ENCODE measurements at places on chromosomes 11 and 22. TPM values are rescaled to one million over a fixed set of nuclear protein-coding genes. Genes with fewer than 3 reads are reported as not detected.

GRCh38 chr11:124961972-124962609 lies 8.1 kb downstream of the CCDC15 start:
- no peak overlapping the region for H3K4me3 ChIP-seq
- no peak for DNase-seq
- no peaks in the 10 kb centered on the region for H3K36me3 ChIP-seq
- H3K4me1 ChIP-seq, result no peaks in the 10 kb centered on the region

POTEH gene
- not detected for total RNA-seq

- no peak overlapping the region for H3K4me3 ChIP-seq
- H3K27me3 ChIP-seq, result peaks cover 4% of the 10 kb centered on the region
- DNase-seq, result no peak
- H3K27ac ChIP-seq, result no peak overlapping the region
Measured at GRCh38 chr22:27115816-27116256, 458.4 kb downstream of the MIAT start.

FOLR2 gene
- not detected for total RNA-seq

- no peak for DNase-seq
- H3K27ac ChIP-seq, result no peak overlapping the region
- H3K4me3 ChIP-seq, result no peak overlapping the region
- H3K27me3 ChIP-seq, result no peaks in the 10 kb centered on the region
Measured at GRCh38 chr11:110973401-110973980, 261.3 kb upstream of the ARHGAP20 start.

- H3K27ac ChIP-seq, result no peak overlapping the region
- DNase-seq, result no peak
- H3K27me3 ChIP-seq, result peaks cover 3% of the 10 kb centered on the region
- H3K4me1 ChIP-seq, result no peaks in the 10 kb centered on the region
- H3K36me3 ChIP-seq, result no peaks in the 10 kb centered on the region
Measured at GRCh38 chr22:26857169-26857568, 199.8 kb downstream of the MIAT start.

DNA sequence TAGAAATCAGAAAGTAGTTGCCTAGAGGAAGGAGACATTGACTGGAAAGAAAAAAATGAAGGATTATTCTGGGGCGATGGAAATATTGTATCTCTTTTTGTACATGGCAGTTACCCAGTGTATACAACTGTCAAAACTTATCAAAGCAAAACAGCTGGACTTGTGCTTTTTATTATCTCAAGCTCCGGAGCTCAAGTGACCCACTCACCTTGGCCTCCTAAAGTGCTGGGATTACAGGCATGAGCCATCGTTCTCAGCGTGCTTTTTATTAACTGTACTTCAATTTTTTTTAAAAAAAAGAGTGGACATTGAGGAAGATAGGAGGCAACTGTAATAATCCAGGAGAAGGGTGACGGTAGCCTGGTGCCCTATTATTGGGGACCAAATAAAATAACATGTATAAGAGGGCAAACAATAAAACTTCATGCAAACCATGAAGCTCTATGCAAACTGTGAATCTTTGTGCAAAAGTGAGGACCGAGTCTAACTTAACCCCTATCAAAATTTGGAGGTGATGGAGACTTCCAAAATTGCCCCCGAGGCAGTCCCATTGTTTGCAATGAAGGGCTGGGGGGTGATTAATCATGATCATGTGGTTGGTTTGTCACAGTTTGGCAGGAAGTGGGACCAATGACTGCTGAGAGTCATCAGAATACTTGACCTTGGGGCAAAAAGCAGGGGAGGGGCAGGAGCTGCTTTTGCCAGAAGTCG lies 23.5 kb downstream of the FZD4 start:
- H3K36me3 ChIP-seq, result no peaks in the 10 kb centered on the region
- no peak overlapping the region for H3K4me3 ChIP-seq
- no peak for DNase-seq

DNA sequence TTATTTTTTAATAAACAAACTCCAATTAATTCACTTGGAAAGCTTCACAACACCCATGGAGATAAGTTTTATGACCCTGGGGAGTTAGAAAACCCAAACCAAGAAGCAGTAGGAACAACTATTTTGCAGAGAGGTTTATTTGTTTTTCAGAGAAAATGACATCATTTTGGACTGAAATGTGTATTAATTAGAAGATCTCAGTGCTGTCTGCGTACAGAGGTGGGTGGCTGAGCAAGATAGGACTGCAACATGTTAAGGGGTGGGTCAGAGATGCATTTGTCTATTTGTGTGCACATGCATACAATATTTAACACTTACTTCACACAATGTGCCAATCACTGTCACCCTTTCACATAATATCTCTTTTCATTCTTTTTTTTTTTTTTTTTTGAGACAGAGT lies 1.1 kb downstream of the SCGB1A1 start:
- no peak for DNase-seq
- no peak overlapping the region for H3K4me3 ChIP-seq
- H3K27ac ChIP-seq, result no peak overlapping the region
- H3K4me1 ChIP-seq, result no peaks in the 10 kb centered on the region
- H3K36me3 ChIP-seq, result peaks cover 8% of the 10 kb centered on the region
- peaks cover 2% of the 10 kb centered on the region for H3K27me3 ChIP-seq

DNA sequence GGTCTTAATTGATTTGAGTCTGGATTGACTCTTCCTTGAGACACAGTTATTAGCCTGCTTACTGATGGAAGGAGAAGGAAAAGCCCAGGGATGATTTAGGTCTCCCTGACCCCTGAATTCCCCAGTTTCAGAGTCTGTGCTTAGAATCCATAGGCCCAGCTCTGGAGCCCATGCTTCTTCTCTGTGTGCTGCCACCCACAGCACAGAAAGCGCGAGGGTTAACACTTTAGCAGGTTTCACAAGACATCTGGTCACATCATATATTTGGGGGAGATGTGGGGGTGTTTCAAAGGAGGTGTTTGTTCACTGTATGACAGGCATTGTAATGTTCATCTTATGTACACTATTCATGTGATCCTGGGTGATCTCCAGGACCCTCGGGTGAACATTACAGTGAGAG lies 107.0 kb downstream of the PPP6R3 start:
- H3K27ac ChIP-seq, result peak overlapping the region; percentile 50
- no peak overlapping the region for H3K4me3 ChIP-seq
- no peak for DNase-seq
- no peaks in the 10 kb centered on the region for H3K27me3 ChIP-seq
- H3K4me1 ChIP-seq, result peaks cover 5% of the 10 kb centered on the region
- no peaks in the 10 kb centered on the region for H3K36me3 ChIP-seq

- no peak overlapping the region for H3K4me3 ChIP-seq
- H3K36me3 ChIP-seq, result peaks cover 6% of the 10 kb centered on the region
- H3K4me1 ChIP-seq, result peaks cover 36% of the 10 kb centered on the region
- H3K27ac ChIP-seq, result no peak overlapping the region
Measured at GRCh38 chr11:131498631-131499160, 128.3 kb downstream of the NTM start.

DTX4 gene
- total RNA-seq, result 4.1 TPM

DNA sequence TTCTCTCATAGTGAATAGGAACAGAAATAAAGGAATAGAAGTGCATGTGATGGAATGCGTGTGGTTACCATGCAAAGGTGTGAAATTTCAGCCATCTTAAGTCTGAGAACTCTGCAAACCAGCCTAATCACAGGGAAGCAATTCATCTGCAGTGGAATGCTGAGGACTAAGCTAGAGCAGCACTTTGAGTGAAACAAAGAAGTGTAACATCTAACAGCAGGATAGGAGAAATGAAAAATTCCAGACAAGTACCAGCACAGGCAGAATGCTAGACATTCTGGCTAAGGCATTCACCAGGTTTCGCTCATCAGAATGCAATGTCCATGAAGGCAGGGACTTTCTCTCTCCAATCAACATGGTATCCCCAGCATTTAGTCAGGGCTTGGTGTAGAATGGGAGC lies 41.2 kb upstream of the SLC36A4 start:
- H3K36me3 ChIP-seq, result no peaks in the 10 kb centered on the region
- no peak overlapping the region for H3K27ac ChIP-seq
- H3K4me3 ChIP-seq, result no peak overlapping the region
- H3K4me1 ChIP-seq, result peaks cover 3% of the 10 kb centered on the region

GRCh38 chr11:100619484-100619883 lies 67.6 kb upstream of the ARHGAP42 start:
- no peaks in the 10 kb centered on the region for H3K27me3 ChIP-seq
- H3K4me3 ChIP-seq, result no peak overlapping the region
- H3K36me3 ChIP-seq, result peaks cover 28% of the 10 kb centered on the region
- H3K27ac ChIP-seq, result no peak overlapping the region

PLAAT3 gene
- 43.6 TPM for total RNA-seq

OR6A2 gene
- 0.56 TPM for total RNA-seq

GLYATL1 gene
- 0.42 TPM for total RNA-seq

C11orf54 gene
- 19.5 TPM for total RNA-seq

VPREB3 gene
- total RNA-seq, result not detected

GRCh38 chr22:45211435-45211834 lies 29.3 kb downstream of the KIAA0930 start:
- H3K27me3 ChIP-seq, result peaks cover 9% of the 10 kb centered on the region
- H3K4me3 ChIP-seq, result peak overlapping the region; percentile 38
- no peak for DNase-seq

- no peak for DNase-seq
- H3K4me3 ChIP-seq, result no peak overlapping the region
- H3K36me3 ChIP-seq, result no peaks in the 10 kb centered on the region
Measured at GRCh38 chr11:73048446-73048845, 93.7 kb downstream of the FCHSD2 start.

DNA sequence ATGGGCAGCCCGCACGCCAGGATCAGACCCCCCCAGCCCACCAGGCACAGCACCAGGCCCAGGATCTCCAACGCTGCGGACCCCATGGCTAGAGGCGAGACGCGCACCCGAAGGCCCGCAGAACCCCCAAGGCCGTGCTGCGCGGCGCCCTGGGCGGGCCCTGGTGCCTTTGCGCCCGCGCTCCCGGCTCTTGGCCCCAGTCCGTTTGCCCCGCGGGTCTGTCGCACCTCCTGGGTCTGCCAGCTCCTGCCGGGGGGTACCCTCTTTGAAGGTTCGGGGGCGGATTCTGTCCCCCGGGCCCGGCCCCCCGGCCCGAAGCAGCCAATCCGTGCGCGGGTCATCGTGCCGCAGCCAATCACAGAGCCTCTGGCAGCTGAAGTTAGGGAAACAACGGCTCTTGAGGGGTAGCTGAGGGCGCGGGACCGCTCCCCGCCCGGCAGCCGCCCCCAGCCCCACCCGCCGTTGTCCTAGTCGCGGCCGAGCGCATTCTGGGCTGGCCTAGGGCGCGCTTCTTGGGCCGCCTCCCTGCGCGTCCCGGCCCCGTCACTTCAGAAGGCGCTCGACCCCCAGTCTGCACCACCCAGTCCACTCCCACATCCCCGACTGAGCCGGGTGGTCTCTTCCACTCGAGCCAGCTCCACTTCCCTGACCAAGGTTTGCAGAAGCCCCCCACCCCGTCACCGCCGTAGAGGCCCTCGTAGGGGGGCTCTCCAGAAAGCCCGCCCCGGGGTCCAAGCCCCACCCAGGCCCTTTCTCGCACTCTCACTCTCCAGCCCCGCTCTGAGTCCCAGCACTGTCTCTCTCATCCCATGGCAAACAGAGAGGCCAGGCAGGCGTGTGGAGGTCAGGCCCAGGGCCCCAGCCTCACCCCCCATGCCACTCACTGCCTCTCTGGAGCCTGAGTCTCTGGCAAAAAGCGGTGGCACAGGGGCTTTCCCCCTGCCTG lies at the start of gene CLDN5:
CLDN5 (minus strand) TSS at position 241 of the 946 bp plus-strand sequence; CDS start at position 86, 155 bp downstream.
- H3K27me3 ChIP-seq, result peaks cover 16% of the 10 kb centered on the region
- peak within 1 kb of the TSS; percentile 83 for H3K4me3 ChIP-seq
- DNase-seq, result peak; percentile 51
- H3K36me3 ChIP-seq, result no peaks in the 10 kb centered on the region

- H3K36me3 ChIP-seq, result no peaks in the 10 kb centered on the region
- no peak overlapping the region for H3K4me3 ChIP-seq
- H3K27me3 ChIP-seq, result no peaks in the 10 kb centered on the region
- DNase-seq, result no peak
- no peak overlapping the region for H3K27ac ChIP-seq
Measured at GRCh38 chr11:33027233-33027632, 11.6 kb downstream of the DEPDC7 start.

- H3K27ac ChIP-seq, result peak overlapping the region; percentile 91
- peaks cover 7% of the 10 kb centered on the region for H3K27me3 ChIP-seq
- no peak for DNase-seq
- H3K36me3 ChIP-seq, result peaks cover 4% of the 10 kb centered on the region
- H3K4me1 ChIP-seq, result peaks cover 21% of the 10 kb centered on the region
Measured at GRCh38 chr11:66345316-66345649, 379 bp upstream of the BRMS1 start.

F2 gene
- 0.29 TPM for total RNA-seq

JHY gene
- 2.9 TPM for total RNA-seq

OSBP2 gene
- total RNA-seq, result 18.3 TPM

DNA sequence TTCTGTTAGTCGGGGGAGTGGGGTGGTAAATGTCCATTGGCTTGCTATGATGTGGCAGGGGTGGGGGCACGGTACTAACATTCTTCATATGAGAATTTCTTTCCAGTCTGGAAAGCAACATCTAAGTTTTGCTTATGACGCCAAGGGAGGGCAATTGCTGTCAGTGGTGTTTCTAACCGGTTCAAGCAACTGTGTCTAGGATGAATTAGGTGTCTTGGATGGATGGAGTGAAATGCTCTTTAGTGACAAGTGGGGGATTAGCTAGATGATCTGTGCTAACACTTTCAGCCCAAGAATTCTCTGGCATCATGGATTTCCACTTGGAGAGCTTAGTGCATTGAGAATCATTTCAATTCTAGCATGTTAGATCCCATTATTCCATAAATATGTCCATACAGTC lies 262.6 kb upstream of the SORL1-AS1 start:
- H3K27ac ChIP-seq, result no peak overlapping the region
- H3K36me3 ChIP-seq, result peaks cover 8% of the 10 kb centered on the region
- no peaks in the 10 kb centered on the region for H3K27me3 ChIP-seq
- DNase-seq, result no peak

PATE4 gene
- not detected for total RNA-seq

- peaks cover 7% of the 10 kb centered on the region for H3K4me1 ChIP-seq
- peak overlapping the region; percentile 46 for H3K4me3 ChIP-seq
- no peaks in the 10 kb centered on the region for H3K36me3 ChIP-seq
- no peak for DNase-seq
- peaks cover 5% of the 10 kb centered on the region for H3K27me3 ChIP-seq
- no peak overlapping the region for H3K27ac ChIP-seq
Measured at GRCh38 chr11:72750556-72751115, 1.6 kb downstream of the ARAP1 start.

- H3K27ac ChIP-seq, result no peak overlapping the region
- H3K4me1 ChIP-seq, result peaks cover 8% of the 10 kb centered on the region
- H3K27me3 ChIP-seq, result no peaks in the 10 kb centered on the region
- H3K4me3 ChIP-seq, result no peak overlapping the region
Measured at GRCh38 chr11:96237766-96238266, 105.2 kb downstream of the MAML2 start.

CCDC117 gene
- 11.7 TPM for total RNA-seq

GRCh38 chr11:2888266-2888968 lies 2.8 kb upstream of the CDKN1C start:
- H3K36me3 ChIP-seq, result no peaks in the 10 kb centered on the region

Data from glutamatergic neuron (in vitro differentiated cells).